Right cardiac atrium (tissue), 5 donors: ENCODE measurements at places on chromosomes 12 and 14. TPM values are rescaled to one million over a fixed set of nuclear protein-coding genes. Genes with fewer than 3 reads are reported as not detected.

PLEKHH1 gene
- total RNA-seq: 5.0 TPM

IL22 gene
- not detected for total RNA-seq

TEX22 gene
- total RNA-seq: 1.9 TPM

- peak; percentile 95 for DNase-seq
Observed at GRCh38 chr14:55129086-55129427, at the start of gene LGALS3. Gene LGALS3, plus strand, starts transcription at chr14:55129252. Its CDS starts 8,122 bp downstream, at chr14:55137374.

DNA sequence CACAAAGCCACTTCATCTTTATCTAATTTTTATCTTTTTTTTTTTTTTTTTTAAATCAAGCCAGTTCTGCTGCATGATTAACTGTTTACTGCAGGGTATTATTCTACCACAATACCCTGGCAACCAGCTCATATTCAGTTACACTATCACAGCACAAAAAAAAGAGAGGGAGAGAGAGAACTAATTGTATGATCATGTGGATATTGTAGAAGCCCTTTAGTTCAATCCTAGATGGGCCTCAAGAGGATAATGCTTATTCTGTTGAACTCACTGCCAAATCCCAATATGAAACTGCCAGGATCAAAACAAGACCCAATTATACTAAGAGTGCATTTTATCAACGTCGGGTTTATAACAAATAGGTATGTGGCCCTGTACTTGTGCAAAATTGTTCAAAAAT, 51.5 kb downstream of the MED13L start:
- no peak for DNase-seq

GRCh38 chr12:26422839-26423398, 227.5 kb downstream of the SSPN start:
- DNase-seq: no peak

DNA sequence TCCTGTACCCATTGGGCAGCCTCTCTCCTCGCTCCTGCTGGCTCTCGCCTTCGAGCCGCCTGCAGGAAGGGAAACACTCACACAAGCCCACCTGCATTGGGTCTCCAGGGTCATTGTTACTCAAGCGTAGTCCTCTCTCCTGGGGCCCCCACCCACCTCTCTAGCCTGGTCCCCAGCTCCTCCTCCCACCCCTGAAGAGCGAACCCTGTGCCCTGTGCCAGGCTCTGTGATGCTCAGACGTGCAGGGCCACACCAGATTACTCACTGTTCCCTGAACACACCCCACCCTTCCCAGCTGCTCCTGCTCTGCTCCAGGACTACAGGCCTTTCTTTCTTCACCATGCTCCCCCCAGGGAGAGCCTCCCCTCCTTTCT, 88.1 kb downstream of the NINJ2 start:
- peak; percentile 82 for DNase-seq

DNA sequence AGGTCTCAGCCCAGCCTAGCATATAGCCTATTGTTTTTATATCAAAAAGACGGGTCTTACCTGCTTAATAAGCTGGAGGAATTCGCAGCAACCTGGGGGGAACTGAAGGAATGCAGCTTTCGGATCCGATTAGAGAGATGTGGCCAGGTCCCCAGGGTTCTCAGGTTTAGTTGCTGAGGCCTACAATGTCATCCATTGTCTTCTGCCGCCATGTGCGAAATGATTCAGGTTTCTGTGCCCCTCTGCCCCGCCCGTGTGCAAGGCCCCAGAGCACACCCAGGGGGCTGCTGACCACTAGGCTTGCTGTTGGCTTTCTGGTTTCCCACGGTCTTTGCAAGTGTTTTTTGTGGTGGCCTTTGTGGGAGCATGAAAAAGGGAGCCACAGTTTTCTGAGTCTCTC, 154.5 kb upstream of the TBX3 start:
- DNase-seq: no peak

DNA sequence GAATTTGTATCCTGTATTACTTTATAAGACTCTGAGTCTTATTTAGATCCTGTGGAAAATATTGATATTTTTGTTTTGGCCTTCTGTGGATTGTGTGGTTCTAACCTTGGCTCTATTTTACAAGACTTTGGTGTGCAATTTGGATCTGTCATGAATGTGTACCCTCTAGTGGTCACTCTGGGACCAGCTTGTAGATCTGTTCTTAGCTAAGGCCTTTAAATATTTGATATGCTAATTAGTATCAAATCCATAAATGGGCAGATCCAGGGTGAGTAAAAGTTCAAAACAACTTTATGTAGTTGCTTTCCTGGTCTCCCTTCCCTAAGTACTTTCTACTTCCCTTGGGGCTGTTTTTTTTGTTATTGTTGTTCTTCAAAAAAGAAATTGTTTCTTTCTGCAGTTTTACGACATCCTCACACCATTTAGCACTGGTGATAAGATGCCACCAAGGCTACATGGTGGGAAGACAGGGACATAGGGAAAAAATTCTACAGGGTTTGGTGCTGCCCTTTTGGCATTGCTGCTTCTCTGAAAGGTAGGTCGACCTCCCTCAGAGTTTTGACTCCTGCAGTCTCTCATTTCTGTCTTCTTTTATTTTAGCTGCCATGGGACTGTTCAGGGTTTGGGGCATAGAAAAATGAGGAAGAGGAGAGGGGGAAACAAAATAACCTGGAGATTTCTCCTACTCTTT, 238.5 kb downstream of the GPHN start:
- DNase-seq: no peak
